Mesenchymal stem cell (in vitro differentiated cells and primary cell): ENCODE measurements at places on chromosomes 3 and 15.

GRCh38 chr15:99424978-99425656 lies 140.7 kb upstream of the MEF2A start:
- H3K4me3 ChIP-seq = no peak overlapping the region
- no peaks in the 10 kb centered on the region for H3K36me3 ChIP-seq
- H3K4me1 ChIP-seq = peaks cover 20% of the 10 kb centered on the region
- H3K27me3 ChIP-seq = no peaks in the 10 kb centered on the region

- no peak for DNase-seq
- H3K4me1 ChIP-seq = peaks cover 35% of the 10 kb centered on the region
- no peak overlapping the region for H3K27ac ChIP-seq
- H3K27me3 ChIP-seq = no peaks in the 10 kb centered on the region
- peaks cover 2% of the 10 kb centered on the region for H3K36me3 ChIP-seq
These were observed 6.7 kb downstream of the TYRO3 start for GRCh38 chr15:41565702-41566101.

DNA sequence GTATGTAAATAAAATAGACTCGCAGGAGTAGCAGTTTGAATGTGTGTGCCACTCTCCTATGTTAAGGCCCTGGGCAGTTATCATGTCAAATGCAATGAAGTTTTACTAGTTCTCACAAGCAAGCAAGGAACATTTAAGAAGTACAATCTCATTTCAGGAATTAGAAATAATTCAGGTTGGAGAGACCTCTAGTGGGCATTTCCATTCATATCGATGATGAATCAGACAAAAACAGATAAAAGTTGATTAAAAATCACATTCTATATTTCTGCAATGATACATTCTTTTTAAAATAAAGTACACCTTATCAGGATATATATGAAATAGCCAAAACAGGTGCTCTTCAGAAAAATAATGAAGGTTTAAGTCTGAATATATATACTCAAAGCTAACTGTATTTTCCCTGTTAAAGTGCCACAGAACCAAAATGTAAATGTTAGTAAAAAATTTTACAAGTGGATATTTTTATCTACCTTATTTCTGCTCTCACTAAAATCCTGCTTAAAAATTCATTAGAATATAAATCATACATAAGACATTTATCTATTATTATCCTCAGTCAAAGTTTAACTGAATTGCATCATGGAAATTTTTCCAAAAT lies 492.4 kb upstream of the FRG2C start:
- peak; percentile 2 for DNase-seq
- no peak overlapping the region for H3K4me3 ChIP-seq
- no peak overlapping the region for H3K27ac ChIP-seq
- no peaks in the 10 kb centered on the region for H3K27me3 ChIP-seq
- no peaks in the 10 kb centered on the region for H3K4me1 ChIP-seq
- H3K36me3 ChIP-seq = no peaks in the 10 kb centered on the region

GRCh38 chr3:65587650-65588439 lies 450.9 kb downstream of the MAGI1 start:
- H3K36me3 ChIP-seq = no peaks in the 10 kb centered on the region
- H3K27me3 ChIP-seq = no peaks in the 10 kb centered on the region
- H3K27ac ChIP-seq = no peak overlapping the region
- DNase-seq = no peak
- H3K4me1 ChIP-seq = peaks cover 1% of the 10 kb centered on the region

DNA sequence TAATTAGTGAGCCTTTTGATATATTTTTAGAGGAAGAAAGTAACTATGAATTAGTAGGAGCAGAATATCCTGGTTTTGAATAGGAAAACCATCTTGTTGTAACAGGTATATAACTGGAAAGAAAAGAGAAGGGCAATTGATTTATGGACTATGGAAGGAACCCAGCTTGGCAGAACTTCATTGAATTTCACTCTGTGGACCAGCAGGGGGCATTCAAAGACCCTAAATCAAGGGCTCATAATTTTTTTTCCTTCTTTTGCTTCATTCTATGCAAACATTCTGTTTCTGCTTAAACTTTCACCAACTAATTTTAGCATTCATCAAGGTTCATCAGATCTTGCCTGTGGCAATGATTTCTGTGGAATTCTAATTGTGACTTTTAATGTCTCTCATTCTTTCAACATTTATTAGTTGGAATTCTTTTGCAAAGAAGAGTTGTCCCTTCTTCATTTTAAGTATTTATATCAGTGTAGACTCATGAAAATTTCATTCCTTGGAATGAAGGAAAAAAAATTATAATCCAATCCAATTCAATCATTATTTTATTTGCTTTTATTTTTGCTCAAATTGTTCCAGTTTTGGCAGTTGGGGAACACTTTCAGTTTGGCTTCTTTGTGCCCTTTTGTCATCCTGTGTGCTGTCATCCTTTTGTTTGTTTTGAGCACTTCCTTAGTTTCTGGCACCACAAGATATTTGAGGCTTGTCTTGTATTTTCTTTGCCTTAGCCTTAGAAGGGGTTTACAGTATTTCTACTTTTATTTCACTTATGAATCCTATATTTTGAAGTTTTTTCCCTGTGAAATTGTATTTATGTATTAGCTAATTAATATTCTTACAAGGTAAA lies 30.4 kb downstream of the NXPE3 start:
- no peak overlapping the region for H3K4me3 ChIP-seq
- DNase-seq = peak; percentile 63
- peaks cover 3% of the 10 kb centered on the region for H3K4me1 ChIP-seq

DNA sequence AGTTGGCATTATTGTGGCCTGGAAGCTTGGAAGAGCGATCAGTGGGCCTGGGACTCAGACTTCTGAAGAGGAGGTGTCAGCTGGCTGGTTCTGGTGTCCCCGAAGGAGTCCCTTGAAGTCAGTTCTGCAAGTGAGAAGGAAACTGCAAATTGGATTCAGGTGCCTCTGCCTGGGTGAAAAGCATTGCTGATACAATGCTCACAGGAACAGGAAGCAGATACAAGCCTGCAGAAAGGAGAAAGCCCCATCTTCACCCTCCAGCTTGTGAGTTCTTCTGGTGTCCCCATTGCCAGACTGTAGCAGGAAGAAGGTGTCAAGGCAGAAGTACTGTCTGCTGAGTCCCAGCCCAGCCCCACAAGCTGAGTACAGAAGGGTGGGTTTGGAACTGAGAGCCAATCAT lies 271.3 kb downstream of the PLOD2 start:
- no peak for DNase-seq
- H3K4me1 ChIP-seq = no peaks in the 10 kb centered on the region
- H3K36me3 ChIP-seq = no peaks in the 10 kb centered on the region
- no peak overlapping the region for H3K27ac ChIP-seq
- no peaks in the 10 kb centered on the region for H3K27me3 ChIP-seq
- no peak overlapping the region for H3K4me3 ChIP-seq

GRCh38 chr15:68829068-68829467 lies 8.4 kb upstream of the ANP32A start:
- DNase-seq = peak; percentile 38
- no peaks in the 10 kb centered on the region for H3K4me1 ChIP-seq
- peaks cover 9% of the 10 kb centered on the region for H3K27me3 ChIP-seq
- H3K27ac ChIP-seq = no peak overlapping the region
- H3K4me3 ChIP-seq = no peak overlapping the region
